ENCODE measurements at places on chromosomes 5 and 9. TPM values are rescaled to one million over a fixed set of nuclear protein-coding genes. Genes with fewer than 3 reads are reported as not detected.

DNA sequence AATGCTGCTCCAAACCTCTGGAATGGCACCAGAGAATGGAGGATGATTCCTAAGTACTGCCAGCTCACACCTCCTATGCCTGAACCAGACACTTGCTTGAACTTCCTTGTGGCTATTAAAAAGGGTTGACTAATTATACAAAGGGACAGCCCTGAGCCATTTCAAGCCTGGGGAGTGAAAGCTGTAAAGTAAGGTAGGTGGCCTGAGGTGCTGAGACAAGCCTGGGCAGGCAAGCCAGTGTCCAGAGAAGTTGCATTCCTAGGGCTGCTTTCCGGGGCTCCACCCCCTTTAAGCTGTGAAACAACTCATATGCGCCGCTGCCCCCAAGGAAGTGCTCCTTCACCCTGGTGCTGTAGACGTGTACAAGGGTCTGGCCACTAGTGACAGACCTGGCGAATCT lies 79.9 kb upstream of the SLC1A3 start:
- no peak for DNase-seq

The PCDHGA6 gene
- total RNA-seq: not detected

The STXBP1 gene
- total RNA-seq: 5.9 TPM

The XRCC4 gene
- 19.3 TPM for total RNA-seq

DNA sequence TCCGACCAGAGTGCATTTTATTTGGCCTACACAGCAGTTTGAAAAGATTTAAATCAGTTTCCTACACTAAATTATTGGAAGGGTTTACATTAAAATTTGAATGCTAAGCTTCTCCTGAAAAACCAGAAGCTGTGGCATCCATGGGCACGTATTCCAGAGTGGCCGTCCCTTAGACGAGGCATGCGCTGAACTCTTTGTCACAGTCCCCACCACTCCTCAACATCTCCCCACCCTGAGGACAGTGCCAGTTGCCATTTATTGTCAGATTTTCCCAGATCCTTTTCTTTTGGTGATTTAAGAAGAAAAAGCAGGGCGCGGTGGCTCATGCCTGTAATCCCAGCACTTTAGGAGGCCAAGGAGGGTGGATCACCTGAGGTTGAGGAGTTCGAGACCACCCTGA lies 39.9 kb upstream of the UNC5A start:
- no peak for DNase-seq

- DNase-seq: no peak
Measured at GRCh38 chr9:34505370-34506120, 17.2 kb downstream of the ENHO start.

- DNase-seq: no peak
Measured at GRCh38 chr5:61966296-61966955, 339.6 kb upstream of the KIF2A start.

GRCh38 chr5:116795189-116795588 lies 220.6 kb upstream of the SEMA6A start:
- no peak for DNase-seq

- DNase-seq: no peak
Measured at GRCh38 chr5:148968311-148968710, 94.6 kb downstream of the SH3TC2 start.

GRCh38 chr9:118529624-118530214 lies 825.5 kb downstream of the TLR4 start:
- DNase-seq: no peak

DNA sequence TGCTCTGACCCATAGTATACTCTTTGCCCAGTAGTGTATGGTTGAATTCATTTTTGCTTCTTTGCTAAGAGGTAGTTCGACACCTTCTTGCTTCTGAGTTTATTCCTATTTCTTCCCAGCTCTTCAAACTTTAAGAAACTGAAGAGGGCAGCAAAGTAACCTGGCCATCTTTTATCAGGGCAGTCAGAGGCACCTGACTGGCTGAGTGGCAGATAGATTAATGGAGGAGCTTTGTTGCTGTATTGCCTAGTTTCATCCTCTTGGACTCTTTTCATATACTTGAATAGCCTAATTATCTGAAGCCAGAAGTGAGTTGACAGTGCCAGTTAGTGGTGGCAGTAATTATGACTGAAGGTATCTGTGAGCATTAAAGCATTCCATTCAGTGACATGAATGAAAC lies 82.5 kb downstream of the UHRF2 start:
- no peak for DNase-seq

DNA sequence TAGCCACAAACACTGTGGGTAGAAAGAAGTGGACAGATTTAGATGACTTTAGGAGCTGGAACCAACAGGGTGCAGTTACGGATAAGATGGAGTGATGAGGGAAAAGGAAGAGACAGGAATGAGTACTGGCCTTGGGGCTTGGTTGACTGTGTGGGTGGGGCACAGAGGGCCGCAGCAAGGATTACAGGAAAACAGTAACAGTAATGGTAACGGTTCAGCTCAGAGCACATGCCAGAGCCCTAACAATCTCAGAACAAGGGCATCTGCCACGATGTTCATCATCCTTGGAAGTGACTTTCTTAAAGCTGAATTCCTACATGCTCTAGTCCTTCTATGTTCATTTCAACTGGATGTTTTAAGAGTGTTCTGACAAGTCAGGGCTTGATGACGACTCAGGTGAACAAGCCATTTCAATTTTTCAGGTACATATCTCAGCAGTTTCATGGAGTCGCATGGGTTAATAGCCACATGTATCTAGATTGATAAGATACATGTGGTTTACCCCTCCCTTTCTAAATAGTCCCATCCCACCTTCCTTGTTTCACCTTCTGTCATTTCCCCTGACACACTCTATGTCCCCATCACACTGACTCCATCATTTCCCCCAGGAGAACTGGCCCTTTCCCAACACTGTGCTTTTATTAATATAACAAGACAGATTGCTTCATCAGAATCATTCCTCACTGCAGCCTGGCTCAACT lies 65.0 kb downstream of the CEMIP2 start:
- DNase-seq: no peak

- DNase-seq: no peak
Measured at GRCh38 chr5:115086473-115086872, 83.2 kb downstream of the TRIM36 start.

The PTGES gene
- total RNA-seq: 1.2 TPM

- DNase-seq: no peak
Measured at GRCh38 chr5:54799645-54800044, 185.7 kb downstream of the ESM1 start.

- DNase-seq: no peak
Measured at GRCh38 chr5:171906703-171907590, 99.5 kb downstream of the FBXW11 start.

GRCh38 chr5:72244862-72245371 lies 75.1 kb downstream of the MRPS27 start:
- peak; percentile 19 for DNase-seq

GRCh38 chr5:181088289-181088688 lies 42.7 kb downstream of the OR2V1 start:
- peak; percentile 59 for DNase-seq

- no peak for DNase-seq
Measured at GRCh38 chr9:81716409-81716808, 27.1 kb upstream of the TLE1 start.

The DMRT3 gene
- not detected for total RNA-seq

GRCh38 chr5:38758774-38759600 lies 86.8 kb upstream of the OSMR start:
- no peak for DNase-seq

DNA sequence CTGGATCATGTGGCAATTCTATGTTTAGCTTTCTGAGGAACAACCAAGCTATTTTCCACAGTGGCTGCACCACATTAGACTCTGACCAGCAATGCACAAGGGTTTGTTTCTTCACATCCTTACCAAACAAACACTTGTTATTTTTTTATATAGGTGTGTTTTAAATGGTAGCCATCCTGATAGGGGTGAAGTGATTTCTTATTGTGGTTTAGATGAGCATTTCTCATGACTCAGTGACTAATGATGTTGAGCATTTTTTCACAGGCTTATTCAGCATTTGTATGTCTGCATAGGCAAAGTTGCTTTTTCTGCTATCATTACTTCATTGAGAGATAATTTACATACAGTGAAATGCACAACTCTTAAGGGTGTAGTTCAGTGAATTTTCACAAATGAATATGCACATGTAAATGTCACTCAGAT lies 36.0 kb downstream of the ANKRD33B start:
- no peak for DNase-seq

The ITK gene
- 0.15 TPM for total RNA-seq

All from H7 (cell line).